ENCODE measurements at places on chromosomes 16 and 17.
A peak's percentile ranks its signal among the peaks of the same experiment; 100 is the strongest.

- no peak for DNase-seq
These were observed 82.5 kb downstream of the NETO2 start for GRCh38 chr16:47061204-47061603.

DNA sequence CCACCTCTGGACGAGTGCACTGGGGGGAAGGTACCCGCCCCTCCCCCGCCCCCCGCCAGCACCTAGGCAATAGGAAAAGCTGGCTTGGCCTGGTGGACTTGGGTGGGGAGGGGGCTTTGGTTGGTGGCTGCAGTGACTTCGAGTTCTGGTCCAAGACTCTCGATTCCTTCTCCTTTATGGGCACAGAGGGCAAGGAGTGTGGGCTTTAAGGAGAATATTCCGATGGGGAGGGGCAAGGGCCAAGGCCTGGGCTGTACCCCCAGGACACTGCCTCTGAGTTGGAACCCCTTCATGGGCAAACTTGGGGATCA lies 409 bp downstream of the ACSF2 start:
- DNase-seq, result no peak

DNA sequence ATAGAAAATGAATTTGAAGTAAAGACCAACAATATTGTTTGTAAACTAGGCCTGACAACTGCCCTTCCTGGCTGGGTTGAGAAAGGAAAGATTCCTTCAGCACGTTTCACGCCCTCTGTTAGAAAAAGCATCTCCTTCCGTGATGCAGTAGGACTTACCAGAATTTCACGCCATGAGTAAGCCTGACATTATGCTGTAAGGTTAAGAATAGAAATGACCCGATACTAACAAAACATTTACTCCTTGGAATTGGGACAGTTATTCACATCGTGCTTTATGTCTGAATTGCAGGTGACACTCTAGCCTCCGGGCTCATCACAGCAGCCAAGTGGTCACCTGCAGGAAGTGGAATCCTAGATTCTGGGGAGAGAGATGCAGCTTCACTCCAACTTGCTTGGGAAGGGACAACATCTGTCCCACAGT lies 17.5 kb downstream of the MARCHF10 start:
- peak; percentile 94 for DNase-seq

- no peak for DNase-seq
These were observed 2.6 kb upstream of the ABCC3 start for GRCh38 chr17:50631908-50632571.

- DNase-seq, result peak; percentile 52
These were observed 219.3 kb upstream of the GSE1 start for GRCh38 chr16:85393674-85394451.

GRCh38 chr17:36922175-36922574 lies 15.1 kb upstream of the LHX1 start:
- DNase-seq, result no peak

DNA sequence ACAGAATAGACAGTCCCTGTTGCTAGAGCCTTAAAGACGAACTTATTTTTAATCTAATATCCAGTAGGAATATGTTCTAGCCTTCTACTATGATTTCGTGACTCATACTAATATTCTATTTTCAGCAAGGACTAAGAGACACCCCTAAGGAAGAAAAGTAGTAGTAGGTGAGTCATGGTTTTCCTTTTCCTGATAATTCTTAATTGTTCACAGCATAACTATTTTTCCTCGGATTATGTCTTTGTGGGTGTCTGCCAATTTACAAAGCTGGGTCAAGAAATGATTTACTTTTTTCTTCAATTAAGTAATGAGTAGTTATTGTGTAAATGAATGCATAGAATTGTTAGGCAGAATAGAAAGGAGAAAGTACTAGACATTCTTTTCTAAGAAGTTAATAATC lies 292.2 kb downstream of the TOX3 start:
- no peak for DNase-seq

DNA sequence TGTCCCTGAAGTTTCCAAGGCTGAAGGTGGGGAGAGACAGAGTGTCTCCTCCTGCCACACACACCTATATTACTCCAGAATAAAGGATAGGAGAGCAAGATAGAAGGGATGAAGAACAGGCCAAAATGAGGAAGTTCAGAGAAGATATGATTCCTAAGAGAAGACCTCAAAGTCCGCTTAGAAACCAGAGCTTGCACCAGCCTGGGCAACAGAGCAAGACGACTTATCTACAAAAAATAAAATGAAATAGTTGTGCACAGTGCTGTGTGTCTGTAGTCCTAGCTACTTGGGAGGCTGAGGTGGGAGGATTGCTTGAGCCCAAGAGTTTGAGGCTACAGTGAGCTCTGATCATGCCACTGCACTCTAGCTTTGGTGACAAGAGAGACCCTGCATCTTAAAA lies 128.2 kb downstream of the HS3ST3B1 start:
- DNase-seq, result no peak

DNA sequence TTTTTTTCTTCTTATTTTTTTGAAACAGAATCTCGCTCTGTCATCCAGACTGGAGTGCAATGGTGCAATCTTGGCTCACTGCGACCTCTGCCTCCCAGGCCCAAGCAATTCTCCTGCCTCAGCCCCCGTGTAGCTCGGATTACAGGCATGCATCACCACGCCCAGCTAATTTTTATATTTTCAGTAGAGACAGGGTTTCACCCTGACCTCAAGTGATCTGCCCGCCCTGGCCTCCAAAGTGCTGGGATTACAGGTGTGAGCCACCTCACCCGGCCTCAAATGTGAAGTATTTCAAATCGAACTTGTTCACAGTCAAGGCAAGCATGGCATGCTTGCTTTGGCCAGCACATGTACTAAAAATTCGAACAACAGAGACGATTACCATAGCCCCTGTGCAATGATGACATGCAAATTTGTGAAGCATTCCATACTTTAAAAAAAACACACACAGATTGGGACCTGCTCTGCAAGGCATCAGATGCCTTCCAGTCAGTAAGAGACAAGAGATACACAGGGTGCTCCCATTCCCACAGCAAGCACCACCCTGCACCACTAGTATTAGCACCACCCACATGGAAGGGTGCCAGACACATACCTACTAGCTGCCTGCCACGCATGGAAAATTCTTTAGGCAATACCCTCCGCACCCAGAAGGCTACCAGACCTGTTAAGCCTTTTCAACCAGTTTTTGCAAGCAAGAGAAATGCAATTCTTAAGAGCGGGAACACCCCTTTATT lies 47.2 kb downstream of the ANKRD11 start:
- peak; percentile 79 for DNase-seq

- no peak for DNase-seq
These were observed 15.1 kb downstream of the DRC7 start for GRCh38 chr16:57709663-57710062.

GRCh38 chr16:84299734-84300440 lies 5.2 kb downstream of the WFDC1 start:
- DNase-seq, result no peak

DNA sequence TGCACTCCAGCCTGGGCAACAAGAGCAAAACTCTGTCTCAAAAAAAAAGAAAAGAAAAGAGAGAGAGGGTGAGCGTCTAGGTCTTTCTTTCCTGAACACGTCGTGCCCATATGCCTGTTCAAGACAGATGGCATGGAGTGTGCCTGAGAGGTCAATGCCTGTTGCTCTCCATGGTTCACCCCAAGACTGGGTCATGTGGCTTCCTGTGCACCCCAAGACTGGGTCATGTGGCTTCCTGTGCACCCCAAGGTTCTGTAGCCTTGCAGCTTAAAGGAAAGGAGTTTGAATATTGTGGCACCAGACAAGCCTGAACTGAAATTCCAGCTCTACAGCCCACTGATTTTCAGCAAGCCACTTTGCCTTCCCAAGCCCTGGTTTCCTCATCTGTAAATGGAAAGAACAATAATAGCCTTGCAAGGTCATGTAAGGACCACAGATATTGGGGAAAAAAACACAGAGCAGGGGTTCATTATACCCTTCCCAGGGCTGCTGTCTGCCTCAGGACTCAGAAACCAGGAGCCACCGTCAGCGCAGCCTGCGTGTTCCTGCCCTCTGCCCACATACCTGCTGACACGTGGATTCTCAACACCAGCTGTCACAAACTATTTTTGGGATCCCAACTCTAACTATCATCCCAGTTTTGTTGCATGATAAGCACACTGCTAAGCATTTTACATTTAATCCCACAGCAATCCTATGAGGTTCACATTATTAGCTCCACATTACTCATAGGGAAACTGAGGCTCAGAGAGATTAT lies 18.0 kb upstream of the NAGS start:
- no peak for DNase-seq

- DNase-seq, result peak; percentile 93
These were observed 2.7 kb downstream of the MPRIP start for GRCh38 chr17:17044846-17045561.

GRCh38 chr16:77784441-77785372 lies 3.7 kb upstream of the VAT1L start:
- no peak for DNase-seq

DNA sequence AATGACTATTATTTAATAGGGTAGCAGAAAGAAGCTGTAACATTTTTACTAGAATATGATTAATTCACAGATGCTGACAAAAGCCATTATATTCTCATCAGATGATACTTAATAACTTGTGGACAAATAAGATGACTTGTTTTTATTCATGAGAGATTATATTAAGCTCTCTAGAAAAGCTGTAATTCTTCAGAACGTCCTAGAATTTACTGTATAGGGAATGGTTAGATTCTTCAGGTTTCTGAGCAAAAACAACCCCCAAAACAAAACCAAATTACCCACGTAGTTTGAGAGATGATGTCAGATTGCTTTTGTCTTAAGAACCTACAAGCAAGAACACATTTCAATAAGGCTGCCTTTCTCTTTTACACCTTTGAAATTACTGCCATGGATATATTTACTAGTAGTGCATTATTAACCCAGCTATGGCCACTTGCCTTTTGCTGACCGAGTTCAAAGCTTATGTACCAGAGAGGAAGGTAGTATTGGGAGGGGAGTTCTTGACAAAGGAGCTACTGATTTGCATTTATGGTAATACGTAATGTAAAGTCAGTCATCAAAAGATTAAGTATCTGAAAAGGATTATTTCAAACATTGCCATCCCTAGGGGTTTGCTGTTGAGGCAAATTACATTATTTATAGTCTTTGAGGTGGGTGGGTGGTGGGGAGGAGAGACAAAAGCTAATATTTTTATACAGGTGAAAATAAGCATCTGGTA lies 51.7 kb downstream of the NLK start:
- no peak for DNase-seq

GRCh38 chr16:4802659-4803287 lies 340 bp upstream of the ROGDI start:
- peak; percentile 94 for DNase-seq

- DNase-seq, result peak; percentile 44
These were observed 12.9 kb upstream of the ODF4 start for GRCh38 chr17:8326511-8327302.

DNA sequence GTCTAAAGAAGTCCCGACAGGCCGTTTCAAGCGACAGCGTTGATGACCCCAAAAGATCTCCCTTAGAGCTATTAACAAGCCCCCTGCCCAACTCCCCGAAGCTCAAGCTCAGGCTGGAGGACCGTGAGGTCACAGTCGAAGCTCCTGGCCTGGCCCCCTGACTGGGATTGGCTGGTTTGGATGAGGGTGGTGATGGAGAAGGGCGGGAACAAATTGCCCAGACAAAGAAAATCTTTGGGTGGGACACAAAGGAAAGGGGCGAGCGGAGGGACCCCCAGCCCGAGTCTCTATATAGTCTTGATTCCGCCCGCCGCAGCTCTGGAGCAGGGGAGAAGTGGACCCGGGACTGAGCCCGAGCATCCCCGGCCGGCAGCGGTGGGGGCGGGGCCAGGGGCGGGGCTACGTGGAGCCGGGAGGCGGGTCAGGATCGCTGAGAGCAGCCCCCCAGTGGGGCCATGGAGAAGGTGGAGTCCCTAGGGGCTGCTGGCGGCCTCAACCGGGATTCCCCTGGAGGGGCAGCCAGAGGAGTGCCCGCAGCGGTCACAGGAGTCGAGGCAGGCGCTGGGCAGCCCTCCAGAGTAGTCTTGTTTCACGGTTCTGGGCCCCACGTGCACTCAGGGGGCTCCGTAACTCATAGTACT lies 982 bp upstream of the NEURL4 start:
- DNase-seq, result peak; percentile 86

GRCh38 chr17:64223931-64224629 lies 39.0 kb downstream of the TEX2 start:
- DNase-seq, result no peak

DNA sequence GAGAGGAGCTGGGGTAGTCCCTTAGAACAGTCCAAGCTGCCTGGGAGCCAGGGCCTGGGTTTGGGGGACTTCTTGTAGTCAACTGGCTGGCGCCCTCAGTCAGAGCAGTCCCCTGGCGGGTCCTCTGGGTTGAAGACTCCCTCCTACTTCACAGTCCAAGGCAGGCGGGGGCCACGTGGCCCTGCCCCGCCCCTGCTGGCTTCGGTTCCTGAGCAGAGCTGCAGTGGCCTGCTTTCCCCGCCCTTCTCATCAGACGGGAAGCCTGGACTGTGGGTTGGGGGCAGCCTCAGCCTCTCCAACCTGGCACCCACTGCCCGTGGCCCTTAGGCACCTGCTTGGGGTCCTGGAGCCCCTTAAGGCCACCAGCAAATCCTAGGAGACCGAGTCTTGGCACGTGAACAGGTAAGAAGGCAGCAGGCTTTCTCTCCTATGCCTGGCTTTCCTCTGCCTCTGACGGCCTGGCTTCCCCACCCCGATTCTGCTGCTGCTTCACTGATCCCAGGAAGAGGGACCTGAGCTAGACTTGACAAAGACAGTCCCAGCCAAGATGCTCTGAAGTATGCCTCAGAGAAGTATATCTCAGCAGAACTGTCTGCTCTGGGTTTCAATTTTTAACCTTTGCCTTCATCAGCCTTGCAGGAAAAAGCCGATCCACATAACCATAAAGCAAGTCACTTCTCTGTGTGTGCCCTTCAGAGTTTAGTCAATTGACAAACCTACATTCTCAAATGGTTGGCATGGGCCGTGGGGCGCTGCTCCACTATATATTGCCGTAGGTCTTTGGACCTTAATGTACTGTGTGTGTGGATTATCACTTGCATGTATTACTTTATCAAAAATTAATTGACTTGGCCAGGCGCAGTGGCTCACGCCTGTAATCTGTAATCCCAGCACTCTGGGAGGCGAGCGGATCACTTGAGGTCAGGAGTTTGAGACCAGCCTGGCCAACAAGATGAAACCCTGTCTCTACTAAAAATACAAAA lies 56.3 kb downstream of the SF3B3 start:
- no peak for DNase-seq

DNA sequence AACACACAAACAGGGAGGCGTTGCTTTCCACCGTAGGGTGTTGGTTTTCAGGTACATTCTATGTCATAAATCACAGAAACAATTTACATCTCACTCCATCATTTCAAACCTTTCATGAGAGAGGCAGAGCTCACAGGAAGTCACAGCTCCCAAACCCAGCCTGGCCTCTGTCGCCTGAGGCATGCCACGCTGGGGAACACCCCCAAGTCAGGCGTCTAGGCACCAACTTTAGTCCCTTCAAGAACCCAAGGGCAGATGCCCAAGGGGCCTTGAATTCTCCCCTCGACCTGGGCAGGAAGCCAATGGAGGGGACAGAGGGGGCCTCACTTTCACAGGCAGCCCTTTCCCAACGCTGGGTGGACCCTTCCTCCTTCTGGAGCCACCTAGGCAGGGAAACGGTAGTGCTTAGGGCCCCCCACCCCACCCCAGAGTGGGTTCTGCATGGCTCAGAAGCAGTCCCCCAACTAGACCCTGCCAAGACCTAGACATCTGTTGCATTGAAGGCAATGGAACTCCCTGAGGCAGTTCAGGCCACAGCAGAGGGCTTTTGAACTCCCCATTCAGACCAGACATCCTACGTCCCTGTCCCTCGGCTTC lies 10.6 kb downstream of the TBX4 start:
- DNase-seq, result no peak
